ENCODE measurements at places on chromosomes 5 and 9. TPM values are rescaled to one million over a fixed set of nuclear protein-coding genes. Genes with fewer than 3 reads are reported as not detected.

The MCTP1 gene
- 1.3 TPM for total RNA-seq

The SLC35D2 gene
- 12.7 TPM for total RNA-seq

The SHISAL2B gene
- total RNA-seq, result not detected

The C9orf50 gene
- not detected for total RNA-seq

The HRCT1 gene
- not detected for total RNA-seq

The CD274 gene
- total RNA-seq, result 5.3 TPM

The AKNA gene
- 5.1 TPM for total RNA-seq

The KIF12 gene
- total RNA-seq, result 1.1 TPM

The IL11RA gene
- total RNA-seq, result 4.6 TPM

The ACOT12 gene
- total RNA-seq, result not detected

The SLC1A3 gene
- total RNA-seq, result 2.7 TPM

The NPR3 gene
- 2.0 TPM for total RNA-seq

The ZDHHC11B gene
- total RNA-seq, result 0.07 TPM

The NOL8 gene
- 21.1 TPM for total RNA-seq

The PCSK1 gene
- total RNA-seq, result 0.37 TPM

The CCNO gene
- 1.8 TPM for total RNA-seq

The DDX31 gene
- 8.4 TPM for total RNA-seq

The CBY3 gene
- total RNA-seq, result not detected

The SPINK5 gene
- 62.8 TPM for total RNA-seq

The PCDHGB7 gene
- 4.1 TPM for total RNA-seq

The FCN2 gene
- total RNA-seq, result not detected

The AGXT2 gene
- not detected for total RNA-seq
